ENCODE measurements at places on chromosomes 11 and 22. TPM values are rescaled to one million over a fixed set of nuclear protein-coding genes. Genes with fewer than 3 reads are reported as not detected.

DNA sequence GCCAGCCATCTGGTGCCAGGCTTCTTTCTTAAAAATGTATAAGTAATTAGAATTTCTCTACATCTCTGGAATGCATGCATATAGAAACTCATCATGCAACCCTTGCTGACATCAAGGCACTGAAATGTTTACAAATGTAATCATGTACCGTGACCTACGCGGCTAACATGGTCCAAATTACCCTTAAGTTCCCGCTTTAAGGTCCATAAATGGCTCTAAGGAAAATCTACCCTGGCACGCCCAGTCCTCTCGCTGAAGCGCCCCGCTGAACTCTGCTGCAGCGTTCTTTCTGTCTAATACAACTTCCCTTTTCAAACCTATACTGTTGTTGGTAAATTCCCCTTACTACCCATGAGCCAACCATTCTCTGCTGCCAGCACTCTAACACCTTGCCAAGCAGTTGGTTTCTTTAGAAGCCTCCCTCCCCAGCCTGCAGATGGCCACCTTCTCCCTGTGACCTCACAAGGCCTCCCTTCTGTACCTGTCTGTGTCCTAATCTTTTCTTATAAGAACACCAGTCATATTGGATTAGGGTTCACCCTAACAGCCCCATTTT lies 13.5 kb upstream of the HMOX1 start:
- no peak for DNase-seq

DNA sequence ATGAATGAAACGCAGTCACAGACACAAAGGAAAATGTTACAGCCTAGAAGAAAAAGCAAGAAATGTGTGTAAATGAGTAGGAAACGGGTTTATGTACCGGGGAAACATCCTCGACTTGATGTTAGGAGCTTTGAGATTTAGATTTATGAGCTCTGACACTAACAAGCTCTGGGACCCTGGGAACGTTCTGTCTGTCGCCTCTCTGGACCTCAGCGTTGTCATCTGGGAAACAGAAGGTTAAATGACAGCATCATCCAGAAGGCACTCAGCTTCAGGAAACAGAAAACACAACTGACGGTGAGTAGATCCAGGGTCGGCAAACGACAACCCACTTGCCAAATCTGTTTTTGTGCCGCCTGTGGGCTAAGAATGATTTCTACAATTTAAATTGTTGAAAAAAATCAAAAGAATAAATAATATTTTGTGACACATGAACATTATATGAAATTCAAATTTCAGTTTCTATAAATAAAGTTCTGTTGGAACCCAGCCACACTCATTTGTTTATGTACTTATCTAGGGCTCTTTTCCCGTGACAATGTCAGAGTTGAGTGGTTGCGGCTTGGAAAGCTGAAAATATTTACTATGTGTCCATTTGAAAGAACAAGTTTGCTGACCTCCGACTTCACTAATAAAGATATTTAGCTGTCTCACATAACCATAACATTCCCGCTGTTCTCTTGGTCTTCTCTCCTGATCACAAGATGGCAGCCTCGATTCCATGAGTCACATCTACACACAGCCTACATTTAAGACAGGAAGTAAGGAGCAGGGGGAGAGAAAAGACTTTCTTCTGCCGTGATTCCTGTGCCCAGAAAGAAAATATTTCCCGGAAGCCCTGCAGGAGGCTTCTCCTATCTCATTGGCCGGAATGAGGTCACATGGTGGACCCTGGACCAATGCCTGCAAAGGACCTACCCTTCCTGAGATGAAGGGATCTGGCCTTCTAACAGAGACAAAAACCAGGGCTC lies 47.1 kb upstream of the SYT13 start:
- DNase-seq: no peak

DNA sequence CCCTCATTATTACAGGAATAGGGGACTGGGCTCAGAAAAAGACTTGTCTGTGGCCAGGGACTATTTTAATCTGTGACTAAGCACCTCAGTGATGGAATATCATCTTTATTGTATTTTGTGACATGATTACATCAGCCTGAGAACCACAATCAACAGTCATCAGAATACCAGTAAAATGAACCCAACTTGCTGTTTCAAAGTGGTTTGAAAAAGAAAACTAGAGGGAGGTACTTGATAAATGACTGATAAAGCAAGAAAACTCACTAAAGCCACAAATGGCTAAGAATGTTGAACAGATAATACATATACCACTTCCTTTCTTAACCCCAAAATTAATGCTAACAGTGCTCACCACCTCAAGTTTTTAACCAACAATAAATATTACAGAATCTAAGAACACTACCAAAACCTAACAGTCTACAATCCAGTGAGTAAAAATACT lies 155.7 kb downstream of the ATG16L2 start:
- no peak for DNase-seq

DNA sequence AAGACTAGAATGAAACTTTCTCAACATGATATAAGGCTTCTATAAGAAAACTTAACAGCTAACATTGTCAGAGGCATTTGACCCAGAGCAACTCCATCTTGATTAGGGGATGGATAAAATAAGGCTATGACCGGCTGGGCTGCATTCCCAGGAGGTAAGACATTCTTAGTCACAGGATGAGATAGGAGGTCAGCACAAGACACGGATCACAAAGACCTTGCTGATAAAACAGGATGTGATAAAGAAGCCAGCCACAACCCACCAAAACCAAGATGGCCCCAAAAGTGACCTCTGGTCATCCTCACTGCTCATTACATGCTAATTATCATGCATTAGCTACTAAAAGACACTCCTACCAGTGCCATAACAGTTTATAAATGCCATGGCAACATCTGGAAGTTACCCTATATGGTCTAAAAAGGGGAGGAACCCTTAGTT lies 135.2 kb downstream of the TTC28 start:
- no peak for DNase-seq

- DNase-seq: no peak
These were observed 107.7 kb downstream of the GRAMD1B start for GRCh38 chr11:123537726-123538125.

- DNase-seq: no peak
These were observed 91.3 kb downstream of the LRRC32 start for GRCh38 chr11:76579056-76579751.

DNA sequence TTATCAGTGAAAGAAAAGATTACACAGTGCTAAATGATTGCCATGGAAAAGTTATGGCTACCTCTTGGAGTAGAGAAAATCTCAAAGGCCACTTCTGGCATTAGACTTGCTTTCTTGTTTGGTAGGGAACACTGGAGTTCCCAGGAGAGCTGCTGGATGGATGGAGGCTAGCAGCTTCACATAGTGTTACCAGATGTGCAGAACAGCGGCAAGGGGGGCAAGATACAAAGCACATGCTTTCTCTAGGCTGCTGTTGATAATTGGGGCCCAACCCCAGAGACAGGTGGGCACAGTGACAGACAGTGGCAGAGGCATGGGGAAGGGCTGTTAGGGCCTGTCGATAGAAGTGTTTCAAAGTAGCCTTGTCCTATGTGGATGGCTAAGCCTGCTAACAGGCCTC lies 94.9 kb downstream of the DBX1 start:
- no peak for DNase-seq

DNA sequence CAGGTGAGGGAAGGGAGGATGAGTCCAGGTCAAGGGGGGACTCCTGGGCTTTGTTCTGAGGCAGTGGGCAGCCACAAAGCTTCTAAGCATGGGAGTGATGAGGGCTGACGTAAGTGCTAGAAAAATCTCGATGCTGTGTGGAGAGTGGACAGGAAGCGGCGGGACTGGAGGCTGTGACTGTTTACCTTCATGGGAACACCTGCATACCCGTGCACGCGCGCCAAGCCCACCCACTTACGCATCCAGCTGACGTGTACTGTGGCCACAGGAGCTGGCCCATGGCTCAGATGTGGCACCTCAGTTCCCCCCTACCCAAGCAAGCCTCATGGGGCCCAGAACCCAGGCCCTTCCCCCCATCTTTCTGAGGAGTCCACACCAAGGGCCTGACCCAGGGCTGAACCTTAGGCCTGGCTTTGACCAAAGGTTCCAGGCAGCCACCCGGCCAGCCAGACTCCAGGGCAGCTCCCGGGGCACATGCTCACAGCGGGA lies 14.0 kb downstream of the MYRF start:
- no peak for DNase-seq

CDC42BPG gene
- total RNA-seq: 0.58 TPM

Measured in sciatic nerve (tissue), 2 donors.